ENCODE measurements at places on chromosomes 12 and 14.

DNA sequence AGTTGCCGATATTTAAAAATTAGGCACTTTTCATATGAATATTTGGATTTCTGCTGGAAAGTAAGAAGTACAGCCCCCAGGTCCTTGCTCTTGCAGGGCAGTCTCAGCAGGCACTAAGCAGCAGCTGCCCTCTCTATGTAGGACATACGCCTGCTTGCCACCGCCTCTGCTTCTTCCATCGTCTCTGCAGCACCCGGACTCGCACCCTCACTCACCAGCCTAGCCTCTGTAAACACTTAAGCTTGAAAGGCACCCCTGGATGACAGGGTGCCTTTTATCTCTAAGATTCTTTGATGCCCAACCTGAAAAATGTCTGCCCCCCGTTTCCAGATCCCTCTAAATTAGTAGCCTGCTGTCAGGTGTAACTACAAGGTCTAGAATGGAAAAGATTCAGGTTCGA, 19.0 kb downstream of the OTUB2 start:
- no peak for DNase-seq

GRCh38 chr12:13462450-13462849, 265.9 kb downstream of the EMP1 start:
- DNase-seq: no peak

- peak; percentile 31 for DNase-seq
These were observed 16.4 kb downstream of the ACVRL1 start for GRCh38 chr12:51923506-51924365.

GRCh38 chr12:90076851-90077319, 368.2 kb upstream of the ATP2B1 start:
- no peak for DNase-seq

GRCh38 chr12:39145175-39145999, 240.0 kb upstream of the CPNE8 start:
- DNase-seq: peak; percentile 6

GRCh38 chr12:2138871-2139308, 86.1 kb downstream of the CACNA1C start:
- no peak for DNase-seq

DNA sequence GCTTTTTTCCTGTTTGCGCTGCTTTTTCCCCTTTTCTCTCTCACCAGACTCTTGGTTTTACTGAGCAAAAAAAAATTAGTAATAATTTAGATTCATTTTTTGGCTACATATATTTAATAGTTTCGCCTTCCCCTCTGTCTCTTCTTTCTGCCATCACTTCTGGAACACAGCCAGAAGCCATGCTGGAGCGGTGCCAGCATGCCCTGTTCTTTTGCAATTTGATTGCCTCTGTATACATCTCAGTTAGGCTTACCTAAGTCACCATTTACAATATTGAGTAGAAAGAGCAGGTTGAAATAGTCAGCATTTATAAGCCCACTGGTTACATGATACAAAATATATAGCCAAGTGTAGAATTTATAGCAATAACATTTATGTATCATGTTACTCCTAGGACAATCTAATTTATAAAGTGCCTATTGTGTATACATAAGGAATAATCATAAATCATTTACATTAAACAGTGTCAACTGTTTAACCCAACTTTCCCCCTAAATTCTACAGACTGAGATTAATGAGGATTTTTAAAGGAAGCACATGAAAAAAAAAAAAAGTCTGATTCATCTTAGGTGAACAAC, 413.8 kb upstream of the SOX5 start:
- no peak for DNase-seq

DNA sequence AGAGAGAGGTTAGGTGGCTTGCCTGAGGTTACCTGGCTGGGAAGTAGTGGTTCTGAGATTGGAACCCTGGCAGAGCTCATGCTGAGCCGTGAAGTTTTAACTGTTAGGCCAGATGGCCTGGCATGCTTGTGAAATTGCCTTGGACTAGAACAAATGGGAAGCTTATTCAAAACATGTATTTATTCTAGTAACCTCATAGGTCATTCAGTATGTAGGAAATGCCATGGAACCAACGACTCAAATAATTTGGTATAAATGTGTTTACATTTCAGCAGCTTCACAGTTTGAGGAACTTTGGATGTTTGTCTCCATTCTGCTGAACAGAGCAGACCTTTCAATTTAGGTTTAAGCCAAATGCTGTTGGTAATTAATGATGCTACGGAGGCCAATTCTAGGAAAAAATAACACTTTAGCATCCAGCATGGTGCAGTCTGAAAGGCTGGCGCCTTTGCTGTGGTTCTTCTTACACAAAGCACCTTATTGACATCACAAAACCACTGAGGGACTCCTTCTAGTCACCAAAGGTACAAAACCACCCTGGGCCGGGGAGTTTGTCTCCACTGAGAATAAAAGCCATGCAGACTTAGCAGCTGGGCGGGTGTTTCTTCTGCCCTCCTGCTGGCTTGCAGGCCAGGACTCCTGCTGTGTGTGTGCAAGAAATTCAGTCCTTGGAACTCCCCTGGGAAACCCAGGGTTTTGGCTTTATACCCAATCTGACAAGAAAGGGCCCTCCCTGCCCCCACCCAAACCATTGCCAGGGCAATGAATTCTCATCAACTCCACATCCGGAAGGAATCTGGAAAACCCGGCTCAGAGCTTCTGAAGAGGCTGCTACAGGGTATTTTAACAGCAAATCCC, 64.2 kb downstream of the ELK3 start:
- no peak for DNase-seq

- DNase-seq: no peak
These were observed 338.6 kb downstream of the APAF1 start for GRCh38 chr12:98983647-98984046.
